ENCODE measurements at places on chromosomes 5 and 9.
A peak's percentile ranks its signal among the peaks of the same experiment; 100 is the strongest.

- DNase-seq: no peak
Observed at GRCh38 chr9:127185931-127186781, 63.7 kb upstream of the ANGPTL2 start.

GRCh38 chr5:93151121-93151520 is 429.9 kb downstream of the NR2F1-AS1 start:
- no peak for DNase-seq

GRCh38 chr5:79050498-79050897 is 19.0 kb downstream of the DMGDH start:
- no peak for DNase-seq

GRCh38 chr9:86355814-86356213 is 1.6 kb upstream of the TUT7 start:
- DNase-seq: no peak

- DNase-seq: no peak
Observed at GRCh38 chr5:151313357-151313756, 9.8 kb upstream of the SLC36A3 start.

DNA sequence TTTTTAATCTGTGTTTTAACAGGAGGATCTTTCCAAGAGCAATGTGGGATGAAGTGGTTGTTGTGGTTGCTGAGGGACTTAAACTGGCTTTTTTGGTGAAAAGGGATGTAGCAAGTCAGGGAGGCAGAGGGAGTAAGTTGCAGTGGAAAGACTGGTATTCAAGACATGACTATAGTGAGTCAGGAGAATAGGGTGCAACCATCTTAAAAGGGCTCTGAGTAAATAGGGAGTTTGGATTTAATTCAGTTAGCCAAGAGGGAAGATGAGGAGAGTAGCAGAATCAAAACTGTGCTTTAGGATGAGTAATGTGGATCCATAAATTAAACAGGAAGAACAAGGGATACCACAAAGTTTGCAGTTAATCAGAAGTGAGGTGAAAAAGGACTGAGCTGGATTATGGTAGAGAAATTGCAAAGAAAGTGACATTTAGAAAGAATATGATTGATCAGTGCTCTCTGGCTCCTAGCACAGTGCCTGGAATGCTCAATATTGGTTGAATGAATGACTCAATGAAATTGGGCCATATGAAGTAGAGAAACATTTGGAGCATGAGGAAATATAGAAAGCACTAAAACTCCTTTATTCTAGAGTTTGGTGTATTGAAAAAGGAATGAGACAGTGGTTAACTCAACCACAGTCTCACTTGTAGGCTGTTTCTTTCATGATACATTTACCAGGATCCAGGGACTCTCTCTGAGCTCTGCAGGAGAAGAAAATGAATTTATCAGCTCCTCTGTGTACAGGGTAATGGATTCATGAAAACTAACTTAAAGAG is 5.1 kb downstream of the POLR3G start:
- DNase-seq: no peak

DNA sequence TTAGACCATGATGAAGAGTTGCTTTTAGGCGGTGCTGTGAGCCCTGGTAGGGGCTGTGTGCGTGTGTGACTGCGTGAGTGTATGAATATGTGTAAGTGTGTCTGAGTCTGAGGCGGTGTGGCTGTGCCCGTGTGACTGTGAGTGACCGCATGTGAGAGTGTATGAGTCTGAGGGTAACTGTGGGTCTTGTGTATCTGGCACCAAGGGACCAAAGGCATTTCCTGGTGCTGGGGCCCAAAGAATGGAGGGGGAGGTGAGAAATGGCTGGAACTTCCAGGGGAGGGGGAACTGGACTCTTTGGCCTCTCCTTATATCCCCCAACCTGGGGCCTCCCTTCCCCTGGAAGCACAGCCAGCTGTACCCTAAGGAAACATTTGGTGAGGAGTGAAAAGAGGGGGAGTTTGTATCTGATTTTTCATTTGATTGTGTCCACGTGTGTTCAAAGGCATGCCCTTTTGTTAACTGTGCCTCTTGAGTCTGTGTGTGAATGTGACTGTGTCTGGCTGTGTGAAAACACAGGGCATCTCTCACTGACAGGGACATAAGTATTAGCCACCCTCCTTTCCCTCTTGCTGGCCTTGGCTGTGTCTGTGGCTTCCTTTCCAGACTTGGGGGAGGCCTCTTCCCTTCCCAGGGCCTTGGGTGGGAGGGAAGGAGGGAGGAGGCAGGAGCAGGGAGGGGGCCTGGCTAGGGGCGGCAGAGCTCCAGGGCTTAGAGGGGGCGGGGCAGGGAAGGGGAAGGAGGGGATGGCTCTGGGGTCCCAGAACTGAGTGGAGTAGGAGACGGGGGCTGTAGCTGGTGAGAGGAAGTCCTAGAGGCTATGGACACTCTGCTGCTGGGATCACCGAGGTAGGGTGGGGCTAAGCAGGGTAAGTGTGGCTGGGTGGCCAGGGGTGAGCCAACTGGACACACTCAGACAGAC is 1.4 kb downstream of the IL11RA start:
- no peak for DNase-seq

DNA sequence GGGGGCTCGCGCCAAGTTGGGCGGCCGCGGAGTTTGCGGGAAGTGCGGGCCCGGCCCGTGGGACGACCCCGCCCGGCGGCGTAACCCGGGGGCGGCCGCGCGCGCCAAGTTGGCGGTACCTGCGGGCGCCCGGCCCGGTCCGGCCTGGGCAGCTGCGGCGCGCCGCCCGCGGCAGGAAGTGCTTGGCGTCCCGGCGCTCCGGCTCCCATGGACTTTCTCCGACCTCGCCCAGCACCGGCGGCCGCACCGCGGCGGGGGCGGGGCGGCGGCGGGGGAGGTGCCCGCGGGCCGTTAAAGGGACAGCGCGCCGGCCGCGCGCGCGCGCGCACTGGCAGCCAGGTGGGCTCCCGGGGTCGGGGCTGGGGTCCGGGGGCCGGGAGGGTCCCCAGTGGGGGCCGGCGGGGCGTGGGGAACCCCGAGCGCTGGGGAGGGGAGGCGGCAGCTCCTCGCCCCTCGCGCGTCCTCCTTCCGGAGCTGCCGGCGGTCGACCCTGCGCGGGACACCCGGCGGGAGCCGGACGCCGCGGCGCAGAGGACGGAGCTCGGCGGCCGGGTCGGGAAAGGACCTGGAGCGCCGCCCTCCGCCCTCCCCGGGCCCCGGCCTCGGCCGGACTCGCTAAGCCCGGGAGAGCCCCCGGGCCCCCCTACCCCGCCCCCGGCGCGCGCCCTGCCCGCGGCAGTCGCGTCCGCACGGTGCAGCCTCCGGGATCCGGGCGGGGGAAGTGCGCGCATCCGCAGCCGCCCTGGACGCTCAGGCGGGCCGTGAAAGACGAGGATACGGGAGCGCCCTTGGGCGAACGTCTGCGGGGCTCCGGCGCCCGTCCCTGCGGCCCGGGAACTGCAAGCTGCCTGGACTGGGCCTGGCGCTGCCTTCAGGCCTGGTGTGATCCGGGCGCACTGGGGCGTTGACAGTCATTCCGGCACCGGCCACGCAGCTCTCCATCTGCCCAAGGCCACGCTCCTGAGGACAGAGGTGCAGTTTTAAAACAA is at the start of gene NACC2:
TSS of gene NACC2 (minus strand) at position 220 of the 989 bp plus-strand sequence. CDS start 44,768 bp downstream, outside the sequence.
- no peak for DNase-seq

- DNase-seq: no peak
Observed at GRCh38 chr9:114006931-114007691, 71.0 kb downstream of the AMBP start.

- DNase-seq: no peak
Observed at GRCh38 chr9:94811074-94811473, 84.6 kb downstream of the AOPEP start.

- DNase-seq: no peak
Observed at GRCh38 chr9:37944671-37945481, 40.9 kb upstream of the SLC25A51 start.

DNA sequence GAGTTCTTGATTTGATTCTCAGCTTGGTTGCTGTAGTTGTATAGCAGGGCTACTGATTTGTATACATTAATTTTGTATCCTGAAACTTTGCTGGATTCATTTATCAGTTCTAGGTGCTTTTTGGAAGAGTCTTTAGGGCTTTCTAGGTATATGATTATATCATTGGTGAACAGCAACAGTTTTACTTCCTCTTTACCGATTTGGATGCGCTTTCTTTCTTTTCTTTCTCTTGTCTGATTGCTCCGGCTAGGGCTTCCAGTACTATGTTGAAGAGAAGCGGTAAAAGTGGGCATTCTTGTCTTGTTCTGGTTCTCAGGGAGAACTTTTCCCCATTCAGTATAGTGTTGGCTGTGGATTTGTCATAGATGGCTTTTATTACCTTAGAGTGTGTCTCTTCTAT is 158.9 kb downstream of the SAXO1 start:
- DNase-seq: no peak

DNA sequence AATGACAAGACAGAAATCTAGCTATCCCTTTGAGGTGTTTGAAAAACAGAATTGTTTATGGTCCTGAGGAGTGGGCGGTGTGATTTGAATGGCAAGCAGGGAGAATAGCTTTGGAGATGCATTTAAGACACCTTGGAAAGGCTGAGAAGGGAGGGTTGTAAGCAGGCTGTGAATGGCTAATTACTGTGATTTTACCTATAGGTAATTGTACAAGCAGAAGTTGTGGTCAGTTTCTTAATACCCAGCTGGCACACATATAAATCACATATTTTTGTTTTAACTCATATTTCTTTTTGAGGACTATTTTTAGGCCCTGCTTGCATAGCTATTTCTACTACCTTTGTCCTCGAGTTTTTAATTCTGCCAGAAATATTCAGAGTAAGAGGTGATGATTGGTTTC is 248.6 kb downstream of the KDM4C start:
- no peak for DNase-seq

DNA sequence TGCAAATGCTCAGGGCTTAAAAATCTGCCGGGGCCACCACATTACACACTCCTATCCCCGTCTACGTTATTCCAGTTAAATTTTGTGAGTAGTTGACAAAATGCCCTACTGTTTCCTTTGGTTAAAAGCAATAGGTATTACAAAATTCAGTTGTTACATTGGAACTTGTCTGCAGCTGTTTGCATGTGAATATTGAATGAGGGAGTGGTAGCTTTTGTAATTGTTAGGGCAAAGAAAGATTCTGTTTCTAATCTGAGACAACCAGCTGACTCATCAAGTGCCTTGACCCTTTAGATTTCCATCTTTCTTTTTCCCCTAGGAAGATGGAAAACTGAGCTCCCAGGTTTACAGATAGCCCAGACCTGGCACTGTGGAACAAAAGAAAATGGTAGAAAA is 30.2 kb downstream of the MAML1 start:
- DNase-seq: no peak

- no peak for DNase-seq
Observed at GRCh38 chr5:66178799-66179198, 34.7 kb downstream of the SREK1 start.

DNA sequence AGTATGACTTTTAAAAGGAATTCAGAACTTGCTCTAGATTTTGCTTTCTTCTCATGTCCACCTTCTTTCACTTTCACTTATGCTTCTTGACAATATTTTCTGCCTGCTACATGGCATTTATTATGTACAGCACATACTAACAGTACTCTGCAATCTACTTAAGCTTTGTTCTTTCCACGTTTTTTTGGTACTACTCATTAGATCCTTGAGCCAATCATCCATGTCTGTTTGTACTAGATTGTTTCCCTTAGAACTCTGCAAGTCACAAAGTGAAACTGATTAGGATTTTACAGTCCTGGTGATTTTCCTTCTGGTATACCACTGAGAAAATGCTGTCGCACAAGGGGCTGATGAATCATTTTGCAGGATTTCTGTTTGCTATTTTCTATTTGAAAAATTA is 78.3 kb downstream of the PARP8 start:
- DNase-seq: no peak

- DNase-seq: no peak
Observed at GRCh38 chr9:13291718-13292117, 12.2 kb upstream of the MPDZ start.

GRCh38 chr9:99071313-99072039 is 33.4 kb upstream of the TGFBR1 start:
- no peak for DNase-seq

GRCh38 chr9:99253772-99254431 is 31.8 kb downstream of the SEC61B start:
- peak; percentile 74 for DNase-seq

GRCh38 chr9:99255651-99256050 is 33.6 kb downstream of the SEC61B start:
- DNase-seq: no peak

DNA sequence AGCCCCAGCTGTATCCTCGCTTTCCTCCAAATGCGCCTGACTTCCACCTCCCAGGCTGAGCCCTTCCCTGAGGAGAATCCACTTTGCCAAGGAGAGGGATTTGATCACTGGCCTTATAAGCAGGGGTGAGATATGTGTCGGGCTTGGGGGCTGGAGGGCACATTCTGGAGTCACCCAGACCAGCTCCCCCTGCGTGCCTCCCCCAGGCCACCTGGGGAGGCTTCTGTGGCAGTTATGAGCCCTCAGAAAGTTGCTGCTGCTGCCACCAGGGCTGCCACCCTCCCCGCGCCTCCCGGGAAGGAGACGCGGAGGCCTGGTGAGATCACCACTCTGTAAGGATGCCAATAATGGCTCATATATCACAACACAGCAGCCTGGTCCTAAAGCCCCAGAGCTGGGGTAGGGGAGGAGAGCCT is 211.5 kb downstream of the PAPPA start:
- no peak for DNase-seq

- DNase-seq: no peak
Observed at GRCh38 chr5:143506836-143507552, 103.5 kb upstream of the NR3C1 start.

- DNase-seq: no peak
Observed at GRCh38 chr5:80799041-80799440, 144.3 kb upstream of the DHFR start.

DNA sequence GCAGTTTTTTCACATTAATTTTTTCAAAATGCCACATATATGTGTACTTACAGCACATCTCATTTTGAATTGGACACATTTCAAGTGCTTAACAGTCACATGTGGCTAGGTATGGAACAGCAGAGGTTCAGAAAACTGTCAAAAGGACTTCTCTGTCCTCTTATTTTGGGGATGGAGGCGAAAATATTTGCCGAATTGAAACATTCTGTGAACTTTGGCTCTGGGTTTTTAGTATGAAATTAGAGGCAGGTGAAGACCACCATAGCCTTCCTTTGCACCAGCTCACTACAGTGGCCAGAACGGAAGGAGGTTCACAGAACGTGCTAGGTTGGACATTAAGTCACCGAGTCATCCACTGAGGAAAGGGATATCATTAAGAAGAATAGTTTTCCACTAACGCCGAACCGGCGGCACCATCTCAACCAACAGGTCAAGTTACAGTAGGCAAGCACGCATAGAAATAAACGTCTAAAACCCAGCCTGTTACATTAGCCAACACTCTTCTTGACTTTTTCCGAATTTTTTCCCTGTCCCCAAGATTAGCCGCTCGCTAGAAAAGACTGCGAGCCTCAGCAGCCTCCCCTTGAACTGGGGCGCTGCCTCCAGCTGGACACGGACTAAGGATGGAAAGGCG is 1.8 kb upstream of the TLE4 start:
- no peak for DNase-seq

GRCh38 chr9:841371-842209 is at the start of gene DMRT1:
TSS of gene DMRT1 (plus strand) at chr9:841697. CDS start at chr9:841839, 142 bp downstream.
- DNase-seq: no peak

GRCh38 chr9:29422438-29422837 is 1849.2 kb upstream of the C9orf72 start:
- DNase-seq: no peak

All from stimulated activated CD4-positive, alpha-beta T cell treated with anti-CD3 and anti-CD28 coated beads, Interleukin-2, amount 100 ng/mL, for 4 hours (primary cell).